Ammon's horn (tissue), 1 donor: ENCODE measurements at places on chromosomes 6 and 20.
A peak's percentile ranks its signal among the peaks of the same experiment; 100 is the strongest.

GRCh38 chr20:17530153-17530552 lies 1.0 kb downstream of the BFSP1 start:
- no peak for DNase-seq

GRCh38 chr6:36374972-36375371 lies 12.5 kb downstream of the ETV7 start:
- no peak for DNase-seq

DNA sequence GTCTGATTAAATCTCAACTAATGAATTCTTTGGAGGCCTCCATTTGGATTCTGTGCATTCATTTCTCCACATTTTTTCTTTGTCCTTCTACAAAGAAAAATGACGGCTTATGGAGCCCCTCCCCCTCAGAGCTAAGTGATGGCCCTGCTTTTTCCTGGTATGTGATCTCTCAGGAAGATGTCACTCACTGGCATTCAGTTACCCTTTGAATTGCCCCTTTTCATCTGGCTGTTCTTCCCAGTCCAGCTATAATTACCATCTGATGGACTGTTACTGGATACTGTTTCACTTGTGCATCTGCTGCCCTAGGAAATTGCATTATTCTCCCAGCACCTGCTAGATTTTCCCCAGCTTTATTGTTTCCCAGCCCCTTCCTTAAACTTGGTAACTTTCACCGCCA lies 151.9 kb downstream of the CFAP61 start:
- DNase-seq, result no peak

DNA sequence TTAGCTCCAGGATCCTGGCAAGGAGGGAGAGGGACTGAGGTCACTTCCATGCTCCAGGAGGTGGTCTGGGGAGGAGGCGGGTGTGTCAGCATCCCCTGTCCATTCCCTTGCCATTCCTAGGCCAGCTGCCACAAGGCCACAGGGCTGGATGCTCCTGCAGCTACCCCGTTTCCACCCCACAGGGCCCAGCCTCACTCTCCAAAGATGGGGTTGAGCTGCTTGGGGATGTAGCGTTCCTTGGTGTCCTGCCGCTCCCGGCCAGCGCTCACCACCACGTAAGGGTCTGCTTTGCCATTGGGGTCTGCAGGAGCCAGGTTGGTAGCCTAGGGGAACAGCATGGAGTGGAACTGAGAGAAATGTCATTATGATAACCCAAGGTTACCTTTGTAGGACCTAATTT lies 23.0 kb downstream of the ERGIC3 start:
- no peak for DNase-seq

DNA sequence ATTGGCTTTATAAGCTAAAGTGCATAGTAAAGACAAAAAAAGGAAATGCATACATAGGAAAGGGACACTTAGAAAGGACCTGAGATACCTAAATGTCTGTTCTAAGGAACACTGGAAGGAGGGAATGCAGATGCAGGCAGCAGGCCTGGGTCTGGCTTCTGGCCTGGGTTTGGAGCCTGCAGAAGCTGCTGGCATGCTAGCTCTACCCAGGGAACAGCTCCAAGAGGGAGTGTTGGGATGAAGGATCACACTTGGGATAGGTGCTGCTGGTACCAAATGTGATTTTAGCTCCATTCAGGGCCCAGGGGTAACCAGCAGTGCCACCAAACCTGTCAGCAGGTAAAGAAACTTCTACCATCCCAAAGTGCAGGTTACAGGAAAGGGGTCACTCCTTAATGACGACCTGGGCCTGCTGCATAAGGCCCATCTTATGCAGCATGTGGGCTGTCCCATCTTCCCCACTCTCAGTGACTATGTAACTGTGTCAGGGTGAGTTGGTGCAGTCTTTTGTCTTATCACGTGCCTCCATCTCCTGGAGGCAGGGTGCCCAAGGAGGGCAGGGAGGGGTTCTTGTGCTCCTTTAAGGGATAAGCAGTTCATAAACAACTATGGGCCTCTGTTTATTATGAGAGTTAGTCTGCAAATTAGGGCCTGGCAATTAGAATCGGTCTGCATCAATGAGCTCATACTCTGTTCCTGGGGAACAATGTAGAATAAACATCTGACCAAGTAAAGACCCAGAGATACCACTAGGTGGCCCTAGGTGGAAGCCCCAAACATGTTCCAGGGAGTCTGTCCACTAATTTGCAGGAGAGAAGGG lies 26.9 kb downstream of the DDX27 start:
- peak; percentile 73 for DNase-seq

GRCh38 chr6:105509506-105510331 lies 106.8 kb upstream of the PREP start:
- DNase-seq, result no peak

GRCh38 chr6:31576897-31577578 lies 1.7 kb downstream of the TNF start:
- no peak for DNase-seq

- DNase-seq, result no peak
These were observed 13.7 kb downstream of the EXOC2 start for GRCh38 chr6:679282-679681.

GRCh38 chr6:53956068-53956711 lies 155.1 kb upstream of the MLIP start:
- peak; percentile 90 for DNase-seq

DNA sequence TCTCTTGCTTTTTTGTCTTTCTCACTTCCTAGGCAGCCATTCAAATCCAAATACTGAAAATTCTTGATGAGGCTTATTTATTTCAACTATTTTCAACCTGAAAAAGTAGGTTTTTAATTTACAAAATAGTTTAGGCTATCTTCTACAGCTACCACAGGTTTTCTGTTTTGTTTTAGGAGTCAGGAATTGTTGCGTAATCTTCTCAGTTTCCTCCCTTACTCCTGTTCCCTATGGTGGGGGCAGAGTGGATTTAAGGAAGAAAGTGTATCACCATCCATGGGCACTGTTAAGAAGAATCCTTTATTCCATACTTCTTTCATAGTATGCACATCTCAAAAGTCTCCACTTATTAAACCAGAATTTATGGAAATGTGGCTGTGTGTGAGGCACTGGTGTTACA lies 182.4 kb downstream of the KHDC1L start:
- no peak for DNase-seq

DNA sequence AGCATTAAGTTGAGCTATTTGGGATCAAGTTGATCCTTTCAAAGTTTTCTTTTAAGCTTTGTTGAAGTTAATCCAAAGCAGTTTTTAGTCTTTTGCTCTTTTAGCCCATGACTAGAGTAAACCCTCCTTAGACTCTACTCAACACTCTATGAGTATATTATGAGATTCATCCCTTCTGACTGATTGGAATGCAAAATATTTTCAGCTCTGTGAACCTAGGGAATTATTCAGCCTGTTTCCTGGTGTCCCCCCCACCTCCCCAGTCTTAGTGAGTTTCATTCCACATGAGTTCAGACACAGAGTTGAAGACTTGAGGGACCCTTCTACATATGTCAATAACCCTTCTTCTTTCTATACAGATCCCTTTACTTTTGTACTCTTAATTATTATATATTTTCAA lies 413.7 kb downstream of the RFPL4B start:
- no peak for DNase-seq

- DNase-seq, result no peak
These were observed 270.8 kb downstream of the CDKAL1 start for GRCh38 chr6:20805021-20805420.

DNA sequence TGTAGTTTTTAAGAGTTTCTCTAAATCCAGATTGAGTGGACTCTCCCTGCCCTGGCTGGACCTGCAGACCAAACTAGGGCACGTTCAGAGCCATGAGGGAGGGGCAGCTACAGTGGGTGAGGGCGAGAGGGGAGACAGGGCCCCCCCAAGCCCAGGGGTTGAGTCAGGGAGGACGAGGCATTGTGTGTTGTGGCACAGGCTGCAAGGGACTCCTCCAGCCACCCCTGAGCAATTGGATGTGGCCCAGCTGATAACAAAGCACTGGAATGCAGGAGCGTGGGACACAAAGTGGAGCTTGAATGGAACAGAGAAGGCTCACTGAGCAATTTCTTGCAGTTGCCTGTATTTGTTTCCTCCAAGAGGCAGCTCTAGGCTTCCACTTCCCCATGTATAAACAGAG lies 43.5 kb upstream of the MYL9 start:
- DNase-seq, result no peak

GRCh38 chr20:53595018-53595378 lies 1.4 kb upstream of the ZNF217 start:
- no peak for DNase-seq

GRCh38 chr6:89554106-89554505 lies 84.4 kb downstream of the LYRM2 start:
- DNase-seq, result no peak

GRCh38 chr6:155449450-155450239 lies 6.0 kb downstream of the NOX3 start:
- no peak for DNase-seq

DNA sequence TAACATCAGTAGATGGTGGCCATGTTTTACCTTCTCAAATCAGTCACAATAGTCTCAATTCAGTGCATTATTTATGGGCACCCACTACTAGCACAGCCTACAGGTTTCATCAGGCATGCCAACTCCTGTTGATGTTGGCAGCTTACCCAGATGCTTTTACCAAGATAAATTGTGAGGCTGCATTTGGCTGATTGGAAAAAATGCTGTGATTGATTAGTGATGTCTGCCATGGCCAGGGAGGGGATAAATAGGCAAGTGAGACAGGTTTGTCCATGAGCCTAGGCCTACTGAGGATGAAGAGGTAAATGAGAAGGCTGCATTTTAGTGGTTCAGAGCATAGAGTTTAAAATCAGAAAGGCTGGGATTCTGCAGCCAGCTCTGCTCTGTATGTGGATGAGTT lies 227.1 kb downstream of the NFATC2 start:
- DNase-seq, result no peak

DNA sequence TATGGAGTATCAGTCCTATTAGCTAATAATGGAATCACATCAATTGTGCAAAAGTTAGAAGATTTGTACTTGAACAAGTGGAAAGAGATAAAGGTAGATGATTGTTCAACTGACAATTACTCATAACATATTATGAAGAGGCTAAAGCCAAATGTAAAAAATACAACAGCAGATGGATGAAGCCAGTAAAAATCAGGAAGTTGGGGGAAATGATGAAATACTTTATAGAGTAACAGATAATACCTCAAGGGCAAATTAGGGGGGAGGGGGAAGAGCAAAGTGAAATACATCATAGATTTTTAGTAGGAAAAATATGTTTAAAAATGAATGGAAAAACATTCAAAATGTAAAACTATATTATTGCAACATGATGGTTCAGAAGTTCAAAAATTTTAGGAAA lies 114.0 kb downstream of the PDSS2 start:
- DNase-seq, result no peak

DNA sequence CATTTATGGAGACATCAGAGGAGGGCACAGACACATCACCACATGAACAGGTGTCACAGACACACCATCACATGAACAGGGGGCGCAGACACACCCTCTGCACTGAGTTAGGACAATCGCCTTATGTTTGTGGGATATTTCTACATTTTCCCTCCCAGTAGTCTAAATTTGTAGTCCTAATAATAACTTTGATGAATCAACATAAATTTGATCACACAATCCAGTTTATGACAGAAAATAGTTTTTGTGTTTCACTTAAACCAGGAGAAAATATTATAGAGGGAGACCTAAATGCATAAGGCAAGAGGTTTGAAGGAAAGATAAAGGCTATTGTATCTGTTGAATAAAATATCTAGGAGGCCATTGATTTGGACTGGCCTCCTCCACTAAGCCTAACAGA lies 195.7 kb downstream of the GPX5 start:
- DNase-seq, result no peak

DNA sequence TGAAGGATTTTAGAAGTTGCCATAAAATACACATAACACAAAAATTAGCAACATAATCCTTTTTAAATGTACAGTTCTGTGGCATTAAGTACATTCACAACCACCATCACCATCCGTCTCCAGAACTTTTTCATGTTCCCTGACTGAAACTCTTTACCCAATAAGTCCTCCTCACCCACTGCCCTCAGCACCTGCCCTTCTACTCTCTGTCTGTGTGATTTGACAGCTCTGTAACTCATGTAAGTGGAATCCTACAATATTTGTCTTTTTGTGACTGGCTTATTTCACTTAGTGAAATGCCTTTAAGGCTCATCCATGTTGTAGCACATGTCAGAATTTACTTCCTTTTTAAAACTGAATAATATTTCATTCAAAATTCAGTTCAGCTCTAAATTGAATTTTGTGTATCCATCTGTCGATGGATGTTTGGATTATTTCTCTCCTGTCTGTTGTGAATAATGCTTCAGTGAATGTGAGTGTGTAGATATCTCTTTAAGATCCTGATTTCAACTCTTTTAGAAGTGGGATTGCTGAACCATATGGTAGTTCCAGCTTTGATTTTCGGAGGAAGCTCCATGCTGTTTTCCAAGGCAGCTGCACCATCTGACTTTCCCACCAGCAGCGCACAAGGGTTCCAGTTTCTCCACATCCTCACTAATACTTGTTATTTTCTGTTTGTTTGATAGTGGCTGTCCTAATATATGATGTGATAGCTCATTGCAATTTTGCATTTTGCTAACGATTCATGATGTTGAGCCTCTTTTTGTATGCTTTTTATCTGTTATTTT lies 4.2 kb downstream of the ENTPD6 start:
- DNase-seq, result no peak

- peak; percentile 84 for DNase-seq
These were observed 31.8 kb downstream of the PSMB9 start for GRCh38 chr6:32885698-32886286.

DNA sequence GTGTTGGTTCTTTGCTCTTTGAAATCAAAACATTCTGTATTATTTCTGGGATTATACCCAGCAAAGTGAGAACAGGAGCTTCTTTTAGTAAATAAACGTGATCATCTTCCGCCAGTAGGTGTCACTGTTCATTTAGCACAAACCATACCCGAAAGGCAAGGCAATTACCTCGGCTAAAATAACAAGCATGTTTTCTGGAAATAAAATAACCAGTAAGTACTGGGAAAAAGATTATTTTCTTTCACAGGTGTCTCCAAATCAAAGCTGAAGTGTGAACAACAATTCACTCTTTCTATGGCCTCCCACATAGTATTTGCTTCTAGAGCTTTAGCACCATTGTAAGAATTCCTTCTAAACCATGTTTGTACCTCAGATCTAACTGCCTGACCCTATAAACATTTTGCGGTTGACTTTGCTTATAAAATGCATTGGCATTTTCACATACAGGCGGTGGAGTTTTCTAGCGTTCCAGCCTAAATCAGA lies 144.6 kb upstream of the AGPAT4 start:
- peak; percentile 94 for DNase-seq

- peak; percentile 25 for DNase-seq
These were observed 167.5 kb downstream of the GPX5 start for GRCh38 chr6:28693033-28693750.

GRCh38 chr20:63517376-63518309 lies 2.9 kb upstream of the PPDPF start:
- DNase-seq, result no peak

GRCh38 chr6:101422811-101423210 lies 29.3 kb downstream of the GRIK2 start:
- no peak for DNase-seq

DNA sequence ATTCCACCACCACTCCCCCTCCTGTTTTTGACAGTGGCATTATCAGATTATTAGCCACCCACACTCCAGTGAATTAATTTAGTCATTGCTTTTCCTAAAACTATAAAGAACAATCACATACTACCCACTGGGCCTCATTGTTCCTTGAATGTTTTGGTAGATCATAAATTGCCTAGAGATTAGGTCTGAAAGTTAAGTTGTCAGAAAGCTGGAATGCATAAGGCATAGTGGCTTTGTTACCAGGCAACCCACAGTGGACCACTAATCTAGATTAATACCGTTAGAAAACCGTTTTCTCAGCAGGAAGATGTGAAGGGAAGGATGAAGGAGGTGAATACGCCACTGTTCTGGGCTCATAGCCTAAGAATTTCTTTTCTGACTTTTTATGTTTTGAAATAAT lies 75.6 kb downstream of the SAMD3 start:
- DNase-seq, result no peak
